Heart right ventricle (tissue), 16 donors: ENCODE measurements at places on chromosomes 11 and 22. TPM values are rescaled to one million over a fixed set of nuclear protein-coding genes. Genes with fewer than 3 reads are reported as not detected.
A peak's percentile ranks its signal among the peaks of the same experiment; 100 is the strongest.

The FTH1 gene
- total RNA-seq: 2,206 TPM

The KCNC1 gene
- 0.04 TPM for total RNA-seq

The OR8D4 gene
- not detected for total RNA-seq

The PARVA gene
- 62.8 TPM for total RNA-seq

The ART5 gene
- total RNA-seq: 0.93 TPM

The MMP8 gene
- not detected for total RNA-seq

The SLC22A6 gene
- not detected for total RNA-seq

The DERL3 gene
- total RNA-seq: 2.8 TPM

The CASP1 gene
- total RNA-seq: 9.2 TPM

The TENM4 gene
- 0.79 TPM for total RNA-seq

The OR51B4 gene
- not detected for total RNA-seq

DNA sequence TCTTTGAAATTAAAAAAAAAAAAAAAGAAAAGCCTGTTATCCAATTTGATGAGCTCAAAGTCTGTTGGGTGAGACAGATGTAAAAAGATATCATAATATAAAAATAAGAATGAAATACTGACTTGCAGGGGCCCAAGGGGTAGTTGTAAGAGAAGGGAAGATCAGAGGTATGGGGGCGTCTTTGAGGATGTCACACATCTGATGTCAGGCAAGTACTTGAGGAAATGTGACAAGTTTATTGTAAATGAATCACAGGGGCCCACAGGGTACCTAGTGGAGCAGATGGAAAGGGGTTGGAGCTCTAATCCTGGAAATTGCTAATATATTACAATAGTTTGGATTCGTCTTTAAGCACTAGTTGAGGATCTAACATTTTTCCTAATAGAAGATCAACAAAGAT lies 131.6 kb downstream of the MAML2 start:
- no peaks in the 10 kb centered on the region for H3K36me3 ChIP-seq
- no peak for DNase-seq
- H3K27ac ChIP-seq: no peak overlapping the region
- no peaks in the 10 kb centered on the region for H3K27me3 ChIP-seq
- no peak overlapping the region for H3K4me3 ChIP-seq

DNA sequence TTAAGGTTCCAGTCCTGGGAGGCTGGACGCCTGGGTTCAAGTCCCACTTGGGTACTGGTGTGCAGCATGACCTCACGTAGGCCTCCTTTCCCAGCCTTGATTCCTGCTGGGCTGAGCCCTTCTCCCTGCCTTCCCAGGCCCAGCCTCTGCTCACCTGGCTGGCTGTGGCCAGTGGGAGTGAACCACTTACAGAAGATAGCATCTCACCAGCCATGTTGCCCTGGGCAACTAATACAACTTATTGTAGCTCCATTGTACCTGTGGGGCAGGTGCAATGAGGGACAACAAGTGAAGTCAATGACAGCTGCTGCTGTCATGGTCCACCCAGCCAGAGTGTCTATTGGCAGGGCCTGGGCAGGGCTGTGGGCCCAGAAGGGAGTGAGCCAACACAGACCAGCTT lies 48.4 kb upstream of the MPEG1 start:
- H3K4me3 ChIP-seq: no peak overlapping the region
- no peaks in the 10 kb centered on the region for H3K4me1 ChIP-seq
- H3K36me3 ChIP-seq: no peaks in the 10 kb centered on the region
- H3K27me3 ChIP-seq: no peaks in the 10 kb centered on the region
- DNase-seq: no peak
- H3K27ac ChIP-seq: no peak overlapping the region

DNA sequence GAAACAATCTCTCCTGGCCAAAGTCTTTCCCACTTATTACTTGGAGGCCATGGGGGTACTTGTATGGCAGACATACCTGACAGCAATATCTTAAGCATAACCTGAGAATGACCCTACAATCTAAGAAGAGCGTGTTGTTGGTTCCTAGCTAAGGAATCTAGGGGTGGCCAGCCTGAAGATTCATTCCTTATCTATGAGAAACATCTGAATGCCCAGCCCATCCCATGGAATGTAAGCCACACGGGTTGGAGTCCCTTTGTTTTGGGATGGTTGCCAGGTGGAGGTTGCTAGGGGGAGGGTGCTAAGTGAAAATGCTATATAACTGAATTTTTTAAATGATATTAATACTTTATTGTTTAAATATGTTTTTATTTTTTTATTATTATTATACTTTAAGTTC lies 725.0 kb downstream of the ETS1 start:
- no peak overlapping the region for H3K4me3 ChIP-seq
- no peak overlapping the region for H3K27ac ChIP-seq
- no peak for DNase-seq
- no peaks in the 10 kb centered on the region for H3K27me3 ChIP-seq

DNA sequence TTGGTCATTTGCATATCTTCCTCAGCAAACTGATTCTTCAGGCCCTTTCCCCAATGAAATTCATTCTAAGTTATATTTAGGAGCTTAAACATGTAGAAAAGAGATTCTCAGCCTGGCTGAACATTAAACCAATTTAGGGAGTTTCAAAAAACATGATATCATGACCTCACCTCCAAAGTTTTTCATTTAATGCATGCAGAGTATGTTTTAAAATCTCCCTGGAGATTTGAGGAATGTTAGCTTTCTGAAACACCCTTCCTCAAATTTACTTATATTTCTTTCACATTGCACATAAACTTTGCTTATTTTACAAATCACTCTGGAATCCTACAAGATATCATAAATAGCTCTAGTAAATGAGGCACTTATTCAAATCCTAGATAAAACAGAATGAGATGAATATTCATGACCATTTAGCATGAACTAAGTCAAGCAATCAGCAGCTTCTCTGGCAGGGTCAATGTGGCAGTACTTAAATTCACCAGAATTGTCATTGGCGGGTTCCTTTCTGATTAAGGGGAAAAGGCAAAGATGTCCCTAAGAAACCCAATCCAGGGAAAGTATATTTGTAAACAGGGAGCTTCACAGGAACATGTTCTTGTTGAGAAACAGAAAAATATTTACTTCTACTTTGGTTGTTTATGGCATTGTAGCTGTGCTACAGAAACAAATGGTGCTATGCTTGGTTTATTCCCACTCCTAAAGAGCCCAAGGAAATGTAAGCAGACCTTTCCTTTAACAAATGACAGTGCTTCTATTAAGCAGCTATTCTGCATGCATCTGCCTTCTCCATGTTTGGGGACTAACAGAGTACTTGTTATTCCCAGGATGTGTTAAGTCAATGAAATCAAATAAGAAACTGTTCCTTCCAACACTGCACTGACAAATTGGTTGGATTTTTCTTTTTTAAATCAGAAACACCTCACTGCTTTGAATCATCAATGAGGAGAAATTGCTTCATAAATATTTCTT lies 162.3 kb downstream of the C11orf87 start:
- H3K4me3 ChIP-seq: no peak overlapping the region
- no peaks in the 10 kb centered on the region for H3K36me3 ChIP-seq
- H3K4me1 ChIP-seq: no peaks in the 10 kb centered on the region
- no peak for DNase-seq
- no peaks in the 10 kb centered on the region for H3K27me3 ChIP-seq

GRCh38 chr11:134521001-134521400 lies 109.0 kb upstream of the B3GAT1 start:
- no peak overlapping the region for H3K4me3 ChIP-seq
- peaks cover 59% of the 10 kb centered on the region for H3K27me3 ChIP-seq
- no peaks in the 10 kb centered on the region for H3K4me1 ChIP-seq
- H3K36me3 ChIP-seq: no peaks in the 10 kb centered on the region
- no peak for DNase-seq

DNA sequence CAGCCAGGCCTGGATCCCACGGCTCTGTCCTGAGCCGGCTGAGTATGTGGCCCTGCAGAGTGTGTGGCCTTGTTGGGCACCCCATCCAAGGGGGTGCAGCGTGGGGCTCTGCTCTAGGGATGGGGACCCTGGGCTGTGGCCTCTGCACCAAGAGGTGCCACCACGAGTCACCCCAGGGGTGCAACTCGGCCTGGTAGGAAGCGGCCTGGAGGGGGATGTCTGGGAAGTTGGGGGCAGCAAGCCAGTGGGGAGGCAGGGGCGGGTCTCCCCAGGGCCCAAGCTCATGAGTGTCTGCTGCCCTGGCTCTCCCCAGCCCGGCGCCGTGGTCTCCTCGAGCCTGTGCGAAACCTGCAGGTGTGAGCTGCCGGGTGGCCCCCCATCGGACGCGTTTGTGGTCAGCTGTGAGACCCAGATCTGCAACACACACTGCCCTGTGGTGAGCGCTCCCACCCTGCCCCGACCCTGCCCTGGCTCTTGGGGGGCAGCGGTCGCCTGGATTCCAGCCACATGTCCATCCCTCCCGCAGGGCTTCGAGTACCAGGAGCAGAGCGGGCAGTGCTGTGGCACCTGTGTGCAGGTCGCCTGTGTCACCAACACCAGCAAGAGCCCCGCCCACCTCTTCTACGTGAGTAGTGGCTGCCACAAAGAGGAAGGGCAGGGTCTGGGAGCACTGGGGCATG lies 24.2 kb upstream of the MUC5B start:
- H3K27ac ChIP-seq: no peak overlapping the region
- no peak for DNase-seq
- peaks cover 60% of the 10 kb centered on the region for H3K27me3 ChIP-seq
- no peak overlapping the region for H3K4me3 ChIP-seq
- H3K36me3 ChIP-seq: no peaks in the 10 kb centered on the region

DNA sequence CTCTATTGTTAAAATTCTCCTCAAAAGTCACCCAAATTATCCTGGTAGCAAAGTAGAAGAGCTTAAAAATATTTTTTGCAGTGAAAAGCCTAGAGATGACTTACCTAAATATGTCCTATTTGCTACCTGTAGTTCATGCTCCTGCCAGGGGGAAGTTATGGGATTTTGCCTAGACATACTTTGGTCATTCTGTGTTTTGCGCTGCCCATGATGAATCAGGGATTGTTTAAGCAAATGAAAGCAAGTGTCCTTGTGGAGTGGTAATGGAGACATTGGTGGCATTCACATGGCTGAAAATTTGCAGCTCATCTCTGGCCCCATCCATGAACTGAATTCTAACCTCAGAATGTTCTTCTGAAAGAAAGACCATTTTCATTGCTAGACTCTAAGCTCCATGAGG lies 14.6 kb upstream of the SESN3 start:
- H3K27me3 ChIP-seq: no peaks in the 10 kb centered on the region
- no peak for DNase-seq
- H3K4me1 ChIP-seq: no peaks in the 10 kb centered on the region
- H3K27ac ChIP-seq: no peak overlapping the region
- no peaks in the 10 kb centered on the region for H3K36me3 ChIP-seq

GRCh38 chr11:126720539-126721235 lies 279.9 kb downstream of the KIRREL3 start:
- no peak overlapping the region for H3K4me3 ChIP-seq
- no peaks in the 10 kb centered on the region for H3K36me3 ChIP-seq
- no peak for DNase-seq
- no peak overlapping the region for H3K27ac ChIP-seq

- H3K36me3 ChIP-seq: no peaks in the 10 kb centered on the region
- H3K4me3 ChIP-seq: no peak overlapping the region
- H3K4me1 ChIP-seq: no peaks in the 10 kb centered on the region
- peaks cover 3% of the 10 kb centered on the region for H3K27me3 ChIP-seq
- DNase-seq: no peak
These were observed 16.8 kb upstream of the GLYATL1 start for GRCh38 chr11:58922479-58922878.

GRCh38 chr22:23187871-23188700 lies 7.8 kb downstream of the BCR start:
- peaks cover 64% of the 10 kb centered on the region for H3K4me1 ChIP-seq
- H3K36me3 ChIP-seq: peaks cover 24% of the 10 kb centered on the region
- H3K27ac ChIP-seq: no peak overlapping the region
- no peak for DNase-seq
- H3K4me3 ChIP-seq: no peak overlapping the region

- H3K4me1 ChIP-seq: peaks cover 5% of the 10 kb centered on the region
- H3K27me3 ChIP-seq: peaks cover 34% of the 10 kb centered on the region
- DNase-seq: peak; percentile 73
- H3K4me3 ChIP-seq: peak overlapping the region; percentile 83
- H3K36me3 ChIP-seq: no peaks in the 10 kb centered on the region
- peak overlapping the region; percentile 80 for H3K27ac ChIP-seq
These were observed 1.4 kb downstream of the CDKN1C start for GRCh38 chr11:2883979-2884815.

- no peaks in the 10 kb centered on the region for H3K4me1 ChIP-seq
- no peak overlapping the region for H3K27ac ChIP-seq
- no peak overlapping the region for H3K4me3 ChIP-seq
- no peaks in the 10 kb centered on the region for H3K36me3 ChIP-seq
These were observed 1120.7 kb downstream of the LRRC4C start for GRCh38 chr11:40338739-40339138.

- no peak for DNase-seq
- H3K27ac ChIP-seq: no peak overlapping the region
- no peaks in the 10 kb centered on the region for H3K36me3 ChIP-seq
- H3K27me3 ChIP-seq: no peaks in the 10 kb centered on the region
These were observed 60.7 kb upstream of the PHF21A start for GRCh38 chr11:46181843-46182424.

DNA sequence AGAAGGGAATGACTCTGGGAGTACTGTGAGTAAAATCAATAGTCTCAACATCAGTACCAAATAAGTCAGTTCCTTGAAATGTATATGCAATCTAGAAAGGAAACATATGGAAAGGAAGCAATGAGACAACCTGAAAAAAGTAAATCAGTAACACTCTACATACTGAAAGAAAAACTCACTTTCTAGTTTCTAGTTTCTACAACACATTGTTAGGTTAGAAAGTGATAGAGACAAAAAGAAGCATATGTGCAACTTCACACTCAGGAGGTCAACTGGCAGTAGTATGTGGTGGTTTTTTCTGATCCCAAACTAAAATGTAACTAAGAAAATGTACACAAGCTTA lies 156.5 kb upstream of the SOX6 start:
- no peaks in the 10 kb centered on the region for H3K27me3 ChIP-seq
- no peaks in the 10 kb centered on the region for H3K4me1 ChIP-seq

- H3K36me3 ChIP-seq: no peaks in the 10 kb centered on the region
- no peak overlapping the region for H3K4me3 ChIP-seq
These were observed 7.9 kb upstream of the IGLL5 start for GRCh38 chr22:22879675-22880155.

DNA sequence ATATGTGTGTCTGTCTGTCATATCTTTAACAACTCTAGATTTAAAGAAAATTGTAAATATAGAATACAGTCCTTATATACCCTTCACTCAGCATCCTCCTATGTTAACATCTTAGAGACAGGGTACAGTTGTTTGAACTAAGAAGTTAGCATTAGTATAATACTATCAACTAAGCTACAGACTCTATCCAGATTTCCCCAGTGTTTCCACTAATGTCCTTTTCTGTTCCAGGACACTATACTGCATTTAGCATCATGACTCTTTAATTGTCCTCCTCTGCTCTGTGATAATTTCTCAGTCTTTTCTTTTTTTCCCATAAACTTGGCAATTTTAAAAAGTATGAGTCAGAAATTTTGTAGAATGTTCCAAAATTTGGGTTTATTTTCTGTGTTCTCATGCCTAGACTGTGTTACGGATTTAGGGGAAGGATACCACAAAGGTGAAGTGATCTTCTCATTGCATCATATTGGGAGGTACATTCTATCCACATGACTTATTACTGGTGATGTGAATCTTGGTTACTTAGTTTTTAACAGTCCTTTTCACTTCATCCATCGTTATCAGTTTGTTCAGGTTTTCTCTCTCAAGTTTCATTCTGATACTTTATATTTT lies 168.4 kb downstream of the SBF2 start:
- DNase-seq: no peak
- no peaks in the 10 kb centered on the region for H3K27me3 ChIP-seq
- H3K4me1 ChIP-seq: peaks cover 8% of the 10 kb centered on the region
- H3K36me3 ChIP-seq: no peaks in the 10 kb centered on the region
- H3K27ac ChIP-seq: no peak overlapping the region
- H3K4me3 ChIP-seq: no peak overlapping the region

- no peak for DNase-seq
- no peaks in the 10 kb centered on the region for H3K4me1 ChIP-seq
These were observed 680.9 kb upstream of the ANO5 start for GRCh38 chr11:21511835-21512440.
